RCC 7860 (cell line): ENCODE measurements at places on chromosomes 2 and 18.

DNA sequence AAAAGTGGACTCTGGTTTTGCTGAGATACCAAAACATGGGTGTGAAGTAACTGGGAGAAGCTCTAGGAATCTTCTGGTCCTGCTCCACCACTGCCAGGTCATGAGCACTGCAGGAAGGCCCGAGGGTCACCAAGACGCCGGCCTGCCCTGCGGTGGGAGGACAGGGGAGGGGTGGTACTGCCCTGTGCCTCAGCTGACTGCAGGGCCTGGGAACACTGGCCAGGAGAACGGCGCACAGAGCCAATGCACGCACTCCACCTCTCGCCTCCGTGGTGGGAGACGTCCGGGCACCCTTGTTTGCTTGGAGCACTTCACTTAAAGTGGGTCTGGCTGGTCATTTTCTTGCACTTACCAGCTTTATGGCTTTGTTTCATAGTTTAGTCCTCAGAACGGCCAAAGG lies 153.4 kb downstream of the SH3RF3 start:
- no peak for DNase-seq

GRCh38 chr2:228410061-228410460 lies 228.6 kb upstream of the SPHKAP start:
- DNase-seq, result no peak

GRCh38 chr2:112812318-112813267 lies 24.0 kb downstream of the IL1B start:
- DNase-seq, result peak; percentile 35

DNA sequence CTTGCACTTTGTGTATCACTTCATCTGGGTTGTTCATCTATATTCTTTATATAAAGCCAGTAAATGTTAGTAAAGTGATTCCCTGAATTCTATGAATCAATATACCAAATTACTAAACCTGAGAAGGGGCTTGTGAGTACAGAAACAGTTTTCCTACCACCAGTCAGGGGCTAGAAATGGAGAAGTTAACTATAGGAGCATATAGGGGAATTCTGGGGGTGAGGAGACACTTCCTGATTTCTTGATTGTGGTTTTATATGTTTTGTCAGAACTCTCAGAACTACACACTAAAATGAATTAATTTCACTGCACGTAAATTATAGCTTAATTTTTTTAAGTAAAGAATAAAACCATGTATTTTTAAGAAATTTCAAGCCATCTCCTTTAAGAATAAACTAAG lies 93.7 kb downstream of the SESTD1 start:
- no peak for DNase-seq

DNA sequence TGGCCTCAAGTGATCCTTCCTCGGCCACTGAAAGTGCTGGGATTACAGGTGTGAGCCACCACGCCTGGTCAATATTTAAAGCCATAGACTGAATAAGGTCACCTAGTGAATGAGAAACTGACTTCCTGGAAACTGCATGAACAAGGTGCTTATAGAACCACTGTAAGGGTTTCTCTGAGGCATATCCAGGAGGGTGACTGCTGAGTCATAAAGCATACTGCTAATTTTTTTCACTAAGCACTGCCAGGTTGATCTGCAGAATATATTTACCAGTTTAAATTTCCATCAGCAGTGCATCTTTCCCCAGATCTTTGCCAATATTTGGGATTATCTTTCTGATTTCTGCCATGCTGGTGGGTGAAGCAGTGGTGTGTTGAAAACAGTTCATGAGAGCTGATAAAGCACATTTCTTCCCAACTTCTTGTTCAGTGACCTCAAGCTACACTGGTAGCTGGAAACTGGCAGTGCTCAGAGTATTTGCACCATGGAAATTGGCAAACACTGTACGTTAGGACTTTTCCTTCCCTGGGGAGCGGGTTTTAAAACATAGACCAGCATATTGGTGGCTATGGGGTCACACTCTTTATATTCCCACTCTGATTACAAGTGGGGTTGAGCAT lies 4.2 kb upstream of the CLIP4 start:
- peak; percentile 61 for DNase-seq

DNA sequence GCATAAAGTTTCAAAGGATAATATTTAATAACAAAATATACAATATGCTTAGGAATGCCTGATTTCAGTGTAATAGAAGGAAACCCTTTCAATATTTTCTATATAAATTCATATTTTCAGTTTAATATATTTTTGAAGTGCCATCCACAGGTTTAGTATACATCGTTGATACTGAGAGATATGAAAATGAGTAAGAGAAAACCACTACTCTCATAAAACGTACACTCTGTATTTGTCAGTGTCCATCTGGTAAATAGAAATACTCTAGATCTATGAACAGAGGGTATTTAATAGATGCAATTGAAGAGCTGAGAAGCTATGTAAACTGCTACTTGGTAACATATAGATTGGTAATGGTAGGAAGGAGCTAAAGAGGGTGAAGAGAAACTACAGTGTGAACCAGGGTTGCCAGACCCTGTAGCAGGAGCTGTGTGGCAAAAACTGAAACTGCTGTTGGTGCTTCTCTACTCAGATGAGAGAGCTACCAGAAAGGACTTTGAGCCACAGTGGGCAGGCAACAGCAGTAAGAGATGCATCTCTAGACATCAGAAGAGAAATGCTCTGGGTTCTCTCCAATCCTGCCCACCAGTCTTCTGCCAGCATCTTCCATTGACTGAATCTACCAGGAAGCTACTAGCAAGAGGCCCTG lies 187.4 kb downstream of the CCDC102B start:
- DNase-seq, result no peak

DNA sequence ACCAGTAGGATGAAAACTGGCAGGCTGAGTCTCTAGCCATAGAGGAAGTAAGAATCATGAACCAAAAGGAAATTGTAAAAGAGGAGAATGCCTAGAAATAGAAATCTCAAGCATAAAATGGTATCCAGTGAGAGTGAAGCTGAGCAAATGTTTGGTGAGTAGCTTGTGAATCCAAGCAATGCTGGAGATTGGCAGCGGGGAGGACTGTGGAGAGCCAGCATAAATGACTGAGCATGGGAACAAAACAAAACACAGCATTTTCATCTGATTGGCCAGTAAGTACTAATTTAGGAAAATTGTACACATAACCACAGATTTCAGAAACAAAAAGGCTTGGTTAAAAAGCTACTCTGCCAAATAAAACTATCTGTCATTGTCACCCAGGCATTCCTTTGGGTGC lies 390.0 kb downstream of the STK39 start:
- DNase-seq, result no peak

DNA sequence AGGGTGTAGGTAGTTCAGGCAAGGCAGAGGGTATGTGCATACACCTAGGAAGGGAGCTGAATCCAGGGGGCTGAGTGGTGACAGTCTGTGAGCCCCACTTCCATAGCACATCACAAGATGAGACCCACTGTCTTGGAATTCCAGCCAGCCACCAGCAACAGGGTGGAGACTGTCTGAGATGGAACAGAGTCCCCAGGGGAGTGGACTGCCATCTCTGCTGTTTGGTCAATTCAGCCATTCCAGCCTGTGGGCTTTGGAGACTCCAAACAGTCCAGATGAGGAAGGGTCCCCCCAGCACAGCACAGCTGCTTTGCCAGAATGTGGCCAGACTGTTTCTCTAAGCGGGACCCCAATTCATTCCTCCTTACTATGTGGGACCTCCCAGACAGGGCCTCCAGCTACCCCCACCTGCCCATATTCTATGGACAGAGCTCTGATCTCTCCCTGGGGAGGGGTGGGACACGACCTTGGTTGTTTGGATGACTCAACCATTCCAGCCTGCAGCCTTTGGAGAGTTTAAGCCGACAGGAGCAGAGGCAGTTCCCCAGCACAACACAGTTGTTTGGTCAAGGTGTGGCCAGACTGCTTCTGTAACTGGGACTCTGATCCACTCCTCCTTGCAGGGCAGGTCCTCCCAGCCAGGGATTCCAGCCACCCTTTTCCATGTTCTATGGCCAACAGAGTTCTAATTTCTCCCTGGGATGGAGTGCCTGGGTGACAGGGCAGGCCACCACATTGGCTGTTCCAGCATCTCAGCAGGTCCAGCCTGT lies 178.0 kb downstream of the RND3 start:
- no peak for DNase-seq

- no peak for DNase-seq
Observed at GRCh38 chr2:28725021-28725711, 26.5 kb upstream of the PPP1CB start.

- DNase-seq, result no peak
Observed at GRCh38 chr2:57523304-57523703, 523.3 kb upstream of the VRK2 start.

DNA sequence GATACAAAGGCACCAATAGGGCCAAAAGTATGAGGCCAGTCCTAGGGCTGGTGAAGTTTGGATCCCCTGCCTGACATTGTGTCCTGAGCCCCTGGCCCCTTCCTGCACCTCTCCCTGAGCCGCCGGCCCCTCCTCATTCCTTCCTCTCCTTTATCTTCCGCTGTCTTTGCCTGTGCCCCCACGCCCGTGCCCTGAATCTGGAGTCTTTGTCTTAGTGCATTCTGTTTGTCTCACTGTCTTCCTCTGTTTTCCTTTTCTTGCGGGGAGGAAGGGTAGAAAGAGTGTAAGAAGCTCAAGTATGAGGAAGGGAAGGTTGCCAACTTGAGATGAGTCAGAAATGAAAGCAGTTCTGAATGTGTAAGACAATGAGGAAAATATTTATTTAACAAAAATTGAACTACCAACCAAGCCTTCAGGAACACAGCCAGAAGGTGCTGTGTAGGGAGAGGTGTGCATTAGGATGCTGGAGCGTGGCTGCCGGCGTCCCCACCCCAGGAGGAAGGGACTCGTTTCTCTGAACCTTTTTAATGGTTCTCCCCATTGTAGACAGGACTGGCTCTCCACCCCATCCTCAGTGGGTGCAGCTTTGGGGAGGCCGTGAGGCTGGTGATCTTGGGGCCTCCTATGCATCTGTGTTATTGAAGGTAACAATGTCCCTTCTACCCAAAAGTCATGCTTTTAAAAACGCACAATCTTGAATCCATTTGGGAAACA lies 133.1 kb downstream of the NEDD4L start:
- peak; percentile 69 for DNase-seq

DNA sequence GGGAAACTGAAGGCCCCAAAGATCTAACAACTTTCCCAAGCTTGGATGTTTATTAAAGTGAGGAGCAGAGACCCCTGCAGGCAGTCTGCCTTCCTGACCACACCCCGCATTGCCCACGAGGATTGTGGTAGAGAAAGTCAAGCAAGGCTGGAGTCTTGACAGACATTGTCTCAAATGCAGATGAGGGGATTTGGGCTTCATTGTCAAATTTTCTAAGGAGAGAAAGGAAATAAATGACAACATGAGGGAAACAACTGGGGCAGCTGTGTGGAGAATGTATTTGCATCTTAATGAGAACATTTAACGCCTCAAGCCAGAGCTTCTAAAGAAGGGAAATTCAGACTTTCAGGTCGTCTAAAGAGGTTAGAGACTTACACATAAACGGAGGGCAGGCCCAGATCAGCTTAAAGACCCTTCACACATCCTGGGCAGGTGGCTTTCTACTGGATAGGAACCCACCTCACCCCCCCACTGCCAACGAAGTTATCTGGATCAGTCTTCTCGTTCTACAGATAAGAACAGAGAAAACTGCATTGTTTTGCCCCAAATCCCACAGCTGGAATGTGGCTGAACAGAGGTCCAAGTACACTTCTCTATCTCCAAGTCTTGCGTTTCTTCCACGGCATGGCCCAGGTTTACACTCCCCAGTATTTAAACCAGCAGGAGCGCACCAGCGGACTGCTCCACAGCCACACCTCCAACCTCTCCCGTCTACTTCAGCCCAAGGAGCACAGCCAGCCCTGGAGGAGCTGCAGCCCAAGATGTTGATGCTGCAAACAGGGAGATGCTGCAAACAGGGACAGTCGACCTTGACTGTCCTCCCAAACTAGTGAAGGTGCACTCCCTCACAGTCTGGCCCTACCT lies 16.2 kb upstream of the SCG2 start:
- DNase-seq, result no peak

GRCh38 chr18:62611453-62612288 lies 88.8 kb downstream of the ZCCHC2 start:
- DNase-seq, result no peak
